Activated CD8-positive, alpha-beta T cell treated with anti-CD3 and anti-CD28 coated beads, Interleukin-2, amount 10 ng/mL, durations not matched to agents 7 days and 5 days (primary cell): ENCODE measurements at places on chromosomes 1 and 21. TPM values are rescaled to one million over a fixed set of nuclear protein-coding genes. Genes with fewer than 3 reads are reported as not detected.
A peak's percentile ranks its signal among the peaks of the same experiment; 100 is the strongest.

GRCh38 chr1:216528816-216529215 lies 105.6 kb upstream of the USH2A start:
- H3K36me3 ChIP-seq: no peaks in the 10 kb centered on the region
- no peaks in the 10 kb centered on the region for H3K4me1 ChIP-seq
- H3K27me3 ChIP-seq: no peaks in the 10 kb centered on the region
- H3K27ac ChIP-seq: no peak overlapping the region
- DNase-seq: no peak
- H3K4me3 ChIP-seq: no peak overlapping the region

GRCh38 chr21:31236528-31236927 lies 107.5 kb downstream of the TIAM1 start:
- DNase-seq: peak; percentile 55
- H3K27ac ChIP-seq: no peak overlapping the region
- H3K36me3 ChIP-seq: peaks cover 49% of the 10 kb centered on the region

DNA sequence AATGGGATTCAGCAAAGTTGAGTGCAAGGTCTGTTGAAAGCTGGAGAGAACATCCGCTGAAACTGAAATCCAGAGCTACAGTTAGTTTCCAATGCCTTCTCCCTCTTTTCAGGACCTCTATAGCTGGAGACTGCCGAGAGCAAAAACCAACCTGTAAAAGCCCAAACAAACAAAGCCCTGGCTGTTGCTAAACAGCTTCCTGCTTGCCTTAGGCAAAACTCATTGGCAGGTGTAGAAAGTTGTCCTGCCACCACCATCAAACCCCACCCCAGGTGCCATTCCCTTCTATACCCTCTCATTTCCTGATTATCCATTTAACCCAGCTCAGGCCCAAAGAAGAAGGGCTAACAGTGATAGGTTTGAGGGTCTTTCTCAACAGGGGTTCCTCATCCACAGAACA lies 24.7 kb downstream of the SCYL3 start:
- peaks cover 5% of the 10 kb centered on the region for H3K4me1 ChIP-seq
- no peak for DNase-seq
- peaks cover 84% of the 10 kb centered on the region for H3K36me3 ChIP-seq
- H3K4me3 ChIP-seq: no peak overlapping the region
- H3K27me3 ChIP-seq: no peaks in the 10 kb centered on the region

DNA sequence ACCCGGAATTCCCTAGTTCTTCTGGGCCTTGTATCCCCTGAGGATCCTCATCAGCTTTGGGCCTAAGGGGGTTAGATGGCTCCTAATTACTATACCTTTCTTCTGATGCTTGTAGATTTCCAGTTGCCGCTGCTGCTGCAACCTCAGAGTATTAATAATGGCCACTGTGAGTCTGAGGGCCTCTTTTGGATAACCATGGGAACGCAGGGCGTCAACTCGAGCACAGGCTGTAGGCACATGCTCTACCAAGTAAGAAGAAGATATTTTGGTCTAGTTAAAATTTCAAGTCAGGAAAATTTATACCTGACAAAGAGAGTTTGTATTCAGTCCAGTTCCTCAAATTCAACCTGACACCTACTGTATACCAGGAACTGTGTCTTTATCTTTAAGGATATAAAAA lies 28.2 kb downstream of the UROD start:
- H3K36me3 ChIP-seq: peaks cover 2% of the 10 kb centered on the region
- H3K27ac ChIP-seq: no peak overlapping the region
- no peaks in the 10 kb centered on the region for H3K27me3 ChIP-seq
- no peak for DNase-seq
- no peak overlapping the region for H3K4me3 ChIP-seq

- no peaks in the 10 kb centered on the region for H3K4me1 ChIP-seq
- no peak for DNase-seq
- H3K4me3 ChIP-seq: no peak overlapping the region
- peaks cover 9% of the 10 kb centered on the region for H3K27me3 ChIP-seq
- H3K27ac ChIP-seq: no peak overlapping the region
Observed at GRCh38 chr1:111882986-111883560, 106.4 kb downstream of the KCND3 start.

TNFAIP8L2 gene
- 20.0 TPM for total RNA-seq
